Left renal cortex interstitium (tissue), 4 donors: ENCODE measurements at places on chromosomes 16 and 17. TPM values are rescaled to one million over a fixed set of nuclear protein-coding genes. Genes with fewer than 3 reads are reported as not detected.

GRCh38 chr17:3221850-3222249 lies 14.4 kb downstream of the OR1A1 start:
- DNase-seq = no peak

GRCh38 chr17:68640242-68640989 lies 39.2 kb upstream of the FAM20A start:
- peak; percentile 51 for DNase-seq

GRCh38 chr16:28219282-28219681 lies 7.5 kb upstream of the XPO6 start:
- DNase-seq = no peak

GRCh38 chr16:64094992-64095634 lies 1026.8 kb downstream of the CDH11 start:
- DNase-seq = no peak

DNA sequence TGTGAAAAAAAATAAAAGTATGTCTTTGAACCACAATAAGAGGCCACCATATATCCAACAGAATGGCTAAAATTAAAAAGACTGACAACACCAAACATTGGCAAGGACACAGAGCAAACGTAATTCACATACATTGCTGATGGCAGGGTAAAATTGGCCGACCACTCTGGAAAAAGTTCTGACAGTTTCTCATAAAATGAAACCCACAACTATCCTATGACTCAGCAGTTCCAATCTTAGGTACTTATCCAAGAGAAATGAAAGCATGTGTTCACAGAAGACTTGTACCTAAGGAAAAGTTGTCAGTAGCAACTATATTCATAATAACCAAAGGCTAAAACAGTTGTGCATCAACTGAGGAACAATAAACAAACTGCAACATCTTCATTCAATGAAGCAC lies 357.3 kb upstream of the XYLT1 start:
- DNase-seq = no peak

DNA sequence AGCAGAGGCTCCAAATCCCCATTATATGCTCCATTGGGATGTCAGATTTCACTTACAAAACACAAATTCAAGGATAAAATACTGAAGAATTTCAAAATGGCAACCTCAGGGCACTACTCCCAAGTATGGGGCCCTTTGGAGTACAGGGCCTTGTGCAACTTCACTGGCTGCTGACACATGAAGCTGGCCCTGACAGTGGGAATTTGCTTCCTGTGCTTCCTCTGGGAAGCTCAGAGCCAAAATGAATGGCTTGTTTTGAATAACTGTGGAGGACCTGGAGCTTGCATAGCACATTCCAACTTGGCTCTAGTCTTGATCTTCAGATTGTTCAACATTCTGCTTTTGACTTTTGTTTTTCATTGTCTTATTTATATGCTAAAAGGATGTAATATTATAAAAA lies 52.3 kb upstream of the HNF1B start:
- no peak for DNase-seq

GRCh38 chr17:6831661-6832263 lies at the start of gene TEKT1:
Gene TEKT1, minus strand, starts transcription at chr17:6831729. Its CDS starts 1,353 bp downstream, at chr17:6830376.
- DNase-seq = peak; percentile 82

GRIN2C gene
- polyA plus RNA-seq = 0.17 TPM
